Activated naive CD8-positive, alpha-beta T cell treated with anti-CD3 and anti-CD28 coated beads, Interleukin-2, amount 10 ng/mL, durations not matched to agents 7 days and 5 days (primary cell): ENCODE measurements at places on chromosomes 5 and 9. TPM values are rescaled to one million over a fixed set of nuclear protein-coding genes. Genes with fewer than 3 reads are reported as not detected.

DNA sequence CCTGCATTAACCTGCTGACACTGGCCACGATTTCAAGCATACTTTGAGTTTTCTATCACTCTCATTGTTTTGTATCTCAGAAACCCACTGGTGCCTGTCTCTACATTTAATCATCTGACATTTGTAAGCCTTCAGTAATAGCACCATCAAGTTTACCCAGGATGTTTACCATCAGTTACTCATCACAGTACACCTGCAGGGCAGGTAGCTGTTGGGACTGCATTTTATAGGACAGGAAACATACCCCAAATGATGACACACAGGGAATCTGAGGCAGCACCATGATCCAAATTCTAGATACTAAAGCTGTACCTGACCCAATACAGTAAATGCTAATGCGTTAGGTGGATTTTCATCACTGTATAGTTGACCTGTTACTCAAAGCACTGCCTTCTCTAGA is 114.2 kb downstream of the FEM1C start:
- H3K4me3 ChIP-seq: no peak overlapping the region
- no peaks in the 10 kb centered on the region for H3K4me1 ChIP-seq
- no peaks in the 10 kb centered on the region for H3K36me3 ChIP-seq
- peaks cover 8% of the 10 kb centered on the region for H3K27me3 ChIP-seq

- no peaks in the 10 kb centered on the region for H3K27me3 ChIP-seq
- DNase-seq: no peak
- H3K4me3 ChIP-seq: no peak overlapping the region
These were observed 53.3 kb downstream of the MCCC2 start for GRCh38 chr5:71640408-71640807.

- H3K27ac ChIP-seq: no peak overlapping the region
- H3K4me3 ChIP-seq: no peak overlapping the region
- H3K4me1 ChIP-seq: no peaks in the 10 kb centered on the region
- no peak for DNase-seq
- no peaks in the 10 kb centered on the region for H3K36me3 ChIP-seq
These were observed 443.8 kb downstream of the BNC2 start for GRCh38 chr9:16426716-16427115.

The CCNO gene
- not detected for total RNA-seq

DNA sequence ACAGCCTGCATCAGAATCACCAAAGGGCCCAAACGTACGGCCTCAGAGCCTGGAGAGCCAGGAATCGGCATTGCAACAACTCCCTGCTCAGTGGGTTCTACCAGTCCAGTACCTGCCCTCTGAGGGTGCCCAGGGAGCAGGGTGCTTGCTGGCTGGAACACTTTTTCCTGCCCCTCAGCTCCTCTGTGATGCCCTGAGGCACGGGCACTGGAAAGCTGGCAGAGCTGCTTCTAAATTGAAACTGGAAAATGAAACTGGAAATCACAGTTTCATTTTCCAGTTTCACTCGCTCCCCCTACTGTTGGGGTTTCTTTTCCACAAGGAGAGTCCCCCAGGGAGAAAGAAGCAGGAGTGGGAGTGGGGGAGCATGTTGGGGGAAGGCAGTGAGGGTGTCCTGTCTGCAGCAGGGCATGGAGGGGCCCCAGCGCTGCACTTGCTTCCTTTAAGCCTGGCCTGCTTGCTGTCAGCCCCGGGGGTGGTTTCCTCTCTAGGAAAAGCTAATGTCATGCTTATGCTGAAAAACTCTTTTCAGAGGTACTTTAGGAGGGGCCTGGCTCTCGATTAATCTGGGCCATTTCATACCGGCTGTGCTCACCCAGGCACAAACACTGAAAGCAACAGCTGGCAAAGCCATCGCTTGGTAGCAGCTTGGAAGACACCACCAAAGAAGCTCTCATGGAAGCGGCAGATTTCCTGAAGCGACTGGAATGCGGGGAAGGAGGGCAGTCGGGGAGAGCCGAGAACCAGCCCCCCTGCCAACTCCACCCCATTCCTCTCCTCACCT is 26.2 kb downstream of the IRF1 start:
- H3K27ac ChIP-seq: peak overlapping the region; percentile 85
- peaks cover 85% of the 10 kb centered on the region for H3K4me1 ChIP-seq
- no peaks in the 10 kb centered on the region for H3K27me3 ChIP-seq
- peak overlapping the region; percentile 81 for H3K4me3 ChIP-seq
- H3K36me3 ChIP-seq: peaks cover 37% of the 10 kb centered on the region
- DNase-seq: peak; percentile 50

- no peak overlapping the region for H3K27ac ChIP-seq
- no peak for DNase-seq
- peaks cover 4% of the 10 kb centered on the region for H3K36me3 ChIP-seq
- H3K4me3 ChIP-seq: no peak overlapping the region
- H3K27me3 ChIP-seq: no peaks in the 10 kb centered on the region
These were observed 208.0 kb upstream of the DMRT1 start for GRCh38 chr9:633461-633860.

GRCh38 chr9:118635416-118635815 is 733.8 kb downstream of the BRINP1 start:
- no peak overlapping the region for H3K27ac ChIP-seq

DNA sequence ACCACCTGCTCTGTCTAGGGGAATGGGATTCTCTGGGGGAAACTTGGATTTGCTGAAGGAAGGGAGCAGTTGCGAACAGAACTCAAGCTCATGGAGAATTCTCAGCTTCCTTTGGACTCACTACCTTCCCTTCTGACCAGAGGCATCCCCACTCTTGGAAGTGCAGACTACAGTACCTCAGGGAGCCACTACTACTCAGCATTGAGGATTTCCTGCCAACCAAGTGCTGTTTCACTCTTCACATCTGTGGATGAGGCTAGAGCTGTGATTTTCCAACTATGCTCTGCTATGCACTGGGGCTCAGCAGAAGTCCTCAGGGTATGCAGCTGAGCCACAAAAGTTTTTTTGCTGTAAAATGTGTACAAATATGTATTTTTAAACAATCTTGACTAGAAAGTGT is 43.9 kb downstream of the MACROH2A1 start:
- no peak for DNase-seq
- H3K36me3 ChIP-seq: peaks cover 21% of the 10 kb centered on the region
- peaks cover 10% of the 10 kb centered on the region for H3K4me1 ChIP-seq
- no peak overlapping the region for H3K27ac ChIP-seq
- H3K4me3 ChIP-seq: no peak overlapping the region

- no peak for DNase-seq
- no peaks in the 10 kb centered on the region for H3K27me3 ChIP-seq
- peak overlapping the region; percentile 30 for H3K4me3 ChIP-seq
These were observed 25.8 kb downstream of the RFX3 start for GRCh38 chr9:3500044-3500443.

The LAMC3 gene
- total RNA-seq: 0.19 TPM

The FOXI1 gene
- not detected for total RNA-seq

The INSL6 gene
- not detected for total RNA-seq

DNA sequence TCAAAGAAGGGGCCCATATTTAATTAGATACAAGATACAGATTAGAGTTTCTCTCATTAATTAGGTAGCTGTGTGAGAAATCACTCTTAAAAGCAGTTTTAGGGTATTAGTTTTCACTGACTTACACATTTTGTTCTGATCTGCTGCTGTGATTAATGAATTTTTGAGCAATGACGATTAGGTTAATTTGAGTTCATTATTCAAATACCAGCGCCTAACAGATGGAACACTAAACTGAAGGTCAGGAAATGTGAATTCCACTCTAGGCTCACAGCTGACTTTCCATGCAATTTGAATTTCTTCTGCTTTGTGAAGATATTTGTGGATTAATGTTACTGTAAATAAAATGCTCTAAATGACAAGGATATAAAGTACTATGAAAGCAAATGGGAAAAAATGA is 380.6 kb downstream of the ADGRV1 start:
- H3K27me3 ChIP-seq: no peaks in the 10 kb centered on the region
- H3K36me3 ChIP-seq: no peaks in the 10 kb centered on the region
- peaks cover 8% of the 10 kb centered on the region for H3K4me1 ChIP-seq
- DNase-seq: no peak
- no peak overlapping the region for H3K4me3 ChIP-seq

GRCh38 chr5:124052201-124052600 is 540.2 kb downstream of the CSNK1G3 start:
- H3K36me3 ChIP-seq: no peaks in the 10 kb centered on the region
- no peaks in the 10 kb centered on the region for H3K27me3 ChIP-seq
- H3K4me3 ChIP-seq: no peak overlapping the region
- H3K4me1 ChIP-seq: no peaks in the 10 kb centered on the region

The MLANA gene
- not detected for total RNA-seq

The ABO gene
- total RNA-seq: not detected

- no peaks in the 10 kb centered on the region for H3K27me3 ChIP-seq
- H3K36me3 ChIP-seq: peaks cover 8% of the 10 kb centered on the region
- peaks cover 44% of the 10 kb centered on the region for H3K4me1 ChIP-seq
- H3K4me3 ChIP-seq: peak within 1 kb of the TSS; percentile 86
- peak within 1 kb of the TSS; percentile 95 for H3K27ac ChIP-seq
These were observed at the start of gene MVB12B for GRCh38 chr9:126326228-126327005. TSS of gene MVB12B (plus strand) at chr9:126326829. CDS start at chr9:126326930, 101 bp downstream.
